ENCODE measurements at places on chromosomes 6 and 20.

- no peak for DNase-seq
Measured at GRCh38 chr20:16007164-16007563, 566.1 kb downstream of the KIF16B start.

GRCh38 chr6:16405375-16405774 lies 167.0 kb downstream of the GMPR start:
- no peak for DNase-seq

DNA sequence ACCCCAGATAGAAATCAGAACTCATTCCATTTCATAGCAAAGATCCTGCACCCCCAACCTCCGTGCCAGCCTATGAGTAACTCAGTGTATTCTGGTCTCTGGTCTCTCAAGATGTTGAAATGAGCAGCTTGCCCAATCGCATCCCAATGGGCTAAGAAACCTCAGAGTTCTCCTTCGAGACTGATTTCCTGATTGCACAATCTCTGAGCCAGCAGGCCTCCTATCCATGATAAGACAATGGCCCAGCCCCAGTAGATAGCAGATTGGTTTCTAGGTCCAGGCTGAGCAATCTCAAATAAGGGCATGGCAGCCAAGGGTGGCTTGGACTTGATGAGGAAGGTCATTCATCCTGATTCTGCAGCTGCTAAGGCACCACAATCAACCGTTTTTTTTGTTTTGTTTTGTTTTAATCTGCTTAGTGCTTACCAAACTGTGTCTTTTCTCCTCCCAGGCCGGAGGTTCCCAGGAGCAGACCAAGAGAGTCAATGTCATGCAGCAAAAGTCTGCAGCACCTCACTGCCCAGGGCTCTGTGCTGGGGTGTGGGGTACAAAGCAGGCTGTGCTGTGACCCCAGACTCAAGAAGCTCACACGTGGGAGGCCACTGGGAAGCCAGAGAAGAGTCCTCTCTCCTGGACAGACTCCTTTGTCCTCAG lies 125.1 kb upstream of the NXT1 start:
- DNase-seq, result no peak

- DNase-seq, result no peak
Measured at GRCh38 chr20:33474097-33474873, 15.6 kb upstream of the CBFA2T2 start.

GRCh38 chr20:58577139-58577806 lies 62.1 kb upstream of the APCDD1L start:
- DNase-seq, result no peak

DNA sequence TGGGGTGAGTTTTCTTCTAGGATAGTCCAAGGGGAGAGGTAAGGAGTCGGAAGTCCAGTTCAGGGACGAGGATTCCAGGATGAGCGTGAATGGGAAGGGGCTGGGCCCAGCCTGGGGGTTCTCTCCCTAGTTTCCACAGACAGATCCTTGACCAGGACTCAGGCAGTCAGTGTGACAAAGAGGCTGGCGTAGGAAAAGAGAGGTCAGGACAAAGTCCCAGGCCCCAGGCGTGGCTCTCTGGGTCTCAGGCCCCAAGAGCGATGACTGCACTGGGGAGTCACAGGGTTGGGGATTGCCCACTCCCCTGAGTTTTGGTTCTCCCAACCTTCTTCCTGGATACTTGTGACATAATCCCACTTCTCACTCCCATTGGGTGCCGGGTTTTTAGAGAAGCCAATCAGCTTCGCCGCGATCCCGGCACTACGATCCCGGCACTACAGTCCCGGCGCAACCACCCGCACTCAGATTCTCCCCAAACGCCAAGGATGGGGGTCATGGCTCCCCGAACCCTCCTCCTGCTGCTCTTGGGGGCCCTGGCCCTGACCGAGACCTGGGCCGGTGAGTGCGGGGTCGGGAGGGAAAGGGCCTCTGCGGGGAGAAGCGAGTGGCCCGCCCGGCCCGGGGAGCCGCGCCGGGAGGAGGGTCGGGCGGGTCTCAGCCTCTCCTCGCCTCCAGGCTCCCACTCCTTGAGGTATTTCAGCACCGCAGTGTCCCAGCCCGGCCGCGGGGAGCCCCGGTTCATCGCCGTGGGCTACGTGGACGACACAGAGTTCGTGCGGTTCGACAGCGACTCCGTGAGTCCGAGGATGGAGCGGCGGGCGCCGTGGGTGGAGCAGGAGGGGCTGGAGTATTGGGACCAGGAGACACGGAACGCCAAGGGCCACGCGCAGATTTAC lies 46.2 kb upstream of the TRIM26 start:
- DNase-seq, result peak; percentile 59

DNA sequence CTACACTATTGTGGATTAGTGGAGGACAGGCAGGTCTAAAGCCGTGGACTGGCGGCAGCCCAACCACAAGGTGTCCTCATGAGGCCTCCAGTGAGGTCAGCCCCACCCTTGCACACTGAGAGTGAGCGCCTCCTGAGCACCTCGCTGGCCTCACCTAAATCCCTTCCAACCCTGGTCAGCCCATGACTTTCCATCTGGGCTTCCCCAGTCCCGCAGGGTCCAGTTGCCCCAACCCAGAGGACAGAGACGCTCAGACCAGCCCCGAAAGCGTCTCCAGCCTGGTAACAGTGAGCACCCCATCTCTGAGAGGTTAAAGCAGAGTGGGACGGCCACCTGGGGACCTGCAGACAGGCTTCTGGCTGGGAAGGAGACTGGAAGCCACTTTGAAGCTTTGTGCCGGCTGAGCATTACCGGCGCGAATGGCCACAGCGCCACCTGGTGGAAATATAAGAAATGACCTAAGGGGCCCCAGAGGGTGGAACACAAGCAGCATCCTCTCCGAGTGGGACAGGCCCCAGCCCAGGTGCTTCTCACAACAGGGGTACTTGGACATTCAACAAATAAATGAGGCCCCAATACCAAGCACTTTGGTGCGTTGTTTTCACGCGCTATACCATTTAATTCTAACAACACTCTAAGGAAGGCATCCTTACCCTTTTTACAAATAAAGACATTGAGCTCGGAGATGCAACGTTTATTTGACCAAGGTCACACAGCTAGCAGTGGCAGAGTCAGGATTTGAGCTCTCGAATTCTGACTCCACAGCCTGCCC lies 65.7 kb upstream of the TOP1 start:
- DNase-seq, result peak; percentile 58

- DNase-seq, result no peak
Measured at GRCh38 chr20:7272512-7272911, 505.0 kb downstream of the BMP2 start.

DNA sequence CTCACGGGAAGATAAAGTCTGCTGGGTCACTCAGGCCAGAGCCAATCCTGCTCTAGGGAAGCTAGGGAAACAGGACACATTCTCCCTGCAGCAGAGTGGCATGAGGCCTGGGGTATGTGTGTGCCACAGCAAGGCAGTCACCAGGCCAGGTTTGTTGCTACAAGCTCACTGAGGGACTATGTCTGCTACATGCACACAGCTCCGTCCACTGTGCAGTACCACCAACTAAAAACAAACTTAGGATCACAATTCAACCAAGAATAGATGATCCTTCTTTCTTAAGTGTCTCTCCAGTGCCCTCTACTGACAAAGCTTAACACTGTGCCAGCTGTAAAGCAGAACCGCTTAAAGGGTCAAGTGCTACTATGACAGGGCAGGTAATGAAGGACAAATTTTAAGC lies 192.5 kb downstream of the PTPRK start:
- DNase-seq, result no peak

- no peak for DNase-seq
Measured at GRCh38 chr20:36434383-36434782, 106.9 kb upstream of the MYL9 start.

DNA sequence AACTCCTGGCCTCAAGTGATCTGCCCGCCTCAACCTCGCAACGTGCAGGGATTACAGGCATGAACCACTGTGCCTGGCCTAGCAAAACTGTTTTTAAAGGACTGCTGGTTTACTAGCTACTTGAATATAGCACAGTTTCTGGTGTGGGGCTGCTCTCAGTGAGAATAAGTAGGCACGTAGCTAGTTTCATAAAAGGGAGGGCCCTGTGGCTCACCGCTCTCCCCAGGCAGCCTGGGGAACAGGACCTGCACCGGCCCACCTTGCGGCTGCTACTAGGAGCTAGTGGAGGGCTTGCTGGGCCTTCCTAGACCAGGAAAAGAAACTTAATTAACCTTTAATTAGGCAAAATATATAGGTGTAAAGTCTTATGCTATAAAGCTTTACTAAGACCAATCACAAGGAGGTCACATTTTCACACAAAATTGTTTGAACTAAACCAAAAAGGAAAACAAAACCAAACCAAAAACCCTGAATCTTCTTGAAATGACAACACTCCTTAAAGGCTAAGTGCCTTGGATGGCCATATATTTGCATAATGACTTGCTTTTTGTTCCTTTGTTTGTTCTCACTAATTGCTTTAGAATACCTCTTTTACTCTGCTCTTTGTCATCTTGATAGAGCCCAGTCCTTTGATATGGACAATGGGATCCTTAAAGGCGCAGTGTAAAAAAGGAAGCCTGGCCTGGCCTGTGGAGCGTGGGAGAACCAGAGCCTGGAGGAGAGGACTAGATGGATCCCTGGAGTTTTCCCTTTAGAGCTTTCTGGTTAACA lies 69.5 kb upstream of the SAMD5 start:
- DNase-seq, result no peak

Measured in stimulated activated CD4-positive, alpha-beta T cell treated with anti-CD3 and anti-CD28 coated beads, Interleukin-2, amount 100 ng/mL, for 4 hours (primary cell).